ENCODE measurements at places on chromosomes 4 and X.

GRCh38 chr4:26819478-26820095 lies 41.1 kb upstream of the STIM2 start:
- H3K27me3 ChIP-seq = no peaks in the 10 kb centered on the region
- DNase-seq = no peak
- peaks cover 10% of the 10 kb centered on the region for H3K4me1 ChIP-seq
- no peak overlapping the region for H3K4me3 ChIP-seq
- no peak overlapping the region for H3K27ac ChIP-seq

DNA sequence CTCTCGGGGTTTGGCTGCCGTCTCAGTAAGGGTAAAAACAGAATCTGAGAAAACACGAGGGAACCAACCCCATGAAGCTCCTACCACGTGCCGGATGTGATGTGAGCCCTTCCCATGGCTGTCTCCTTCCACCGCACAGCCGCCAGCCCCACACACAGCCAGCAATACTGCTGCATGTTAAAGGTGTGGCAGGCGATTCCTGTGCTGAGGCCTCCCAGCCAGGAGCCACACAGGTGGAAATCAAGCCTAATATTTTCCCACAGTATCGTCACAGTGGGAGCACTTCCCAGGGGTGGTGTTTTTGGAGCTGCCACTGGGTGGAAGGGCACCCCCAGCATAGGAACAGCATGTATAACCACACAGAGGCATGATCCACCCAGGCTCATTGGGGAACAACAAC lies 77.5 kb downstream of the SLC2A9 start:
- H3K4me1 ChIP-seq = no peaks in the 10 kb centered on the region
- no peaks in the 10 kb centered on the region for H3K27me3 ChIP-seq
- DNase-seq = no peak
- no peak overlapping the region for H3K4me3 ChIP-seq

GRCh38 chr4:128228845-128229795 lies 58.5 kb downstream of the PGRMC2 start:
- no peak overlapping the region for H3K27ac ChIP-seq
- no peak overlapping the region for H3K4me3 ChIP-seq
- peaks cover 3% of the 10 kb centered on the region for H3K27me3 ChIP-seq
- no peak for DNase-seq

DNA sequence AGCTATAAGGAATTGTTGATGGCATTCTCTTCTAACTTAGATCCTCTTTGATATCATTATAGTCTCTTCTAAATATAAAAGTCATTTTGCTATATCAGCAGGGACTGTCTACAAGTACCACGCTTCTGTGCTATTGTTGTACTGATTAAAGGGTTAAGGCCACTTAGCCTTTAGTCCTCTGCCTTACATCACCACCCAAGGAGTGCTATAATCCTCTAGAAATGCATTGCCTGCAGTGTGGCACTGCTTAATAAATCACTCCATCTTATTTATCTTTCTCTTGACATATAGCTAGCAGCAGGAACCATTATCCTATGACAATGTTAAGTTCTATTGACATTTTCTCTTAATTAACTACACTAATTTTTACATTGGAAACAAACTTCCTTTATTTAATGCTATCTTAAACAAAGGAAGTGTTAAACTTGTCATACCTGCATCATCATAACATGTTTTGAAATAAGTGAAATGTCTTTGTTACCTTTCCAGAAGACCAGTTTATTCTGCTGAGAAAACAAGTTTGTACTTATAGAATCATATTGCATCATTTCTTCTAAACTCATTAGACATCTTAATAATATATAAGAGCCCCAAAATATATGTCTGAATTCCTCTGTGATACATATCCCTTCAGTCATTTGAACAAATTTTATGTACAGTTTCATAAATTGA lies 360.9 kb upstream of the ATOH1 start:
- H3K27ac ChIP-seq = no peak overlapping the region
- H3K36me3 ChIP-seq = no peaks in the 10 kb centered on the region
- H3K4me3 ChIP-seq = no peak overlapping the region
- no peaks in the 10 kb centered on the region for H3K4me1 ChIP-seq

DNA sequence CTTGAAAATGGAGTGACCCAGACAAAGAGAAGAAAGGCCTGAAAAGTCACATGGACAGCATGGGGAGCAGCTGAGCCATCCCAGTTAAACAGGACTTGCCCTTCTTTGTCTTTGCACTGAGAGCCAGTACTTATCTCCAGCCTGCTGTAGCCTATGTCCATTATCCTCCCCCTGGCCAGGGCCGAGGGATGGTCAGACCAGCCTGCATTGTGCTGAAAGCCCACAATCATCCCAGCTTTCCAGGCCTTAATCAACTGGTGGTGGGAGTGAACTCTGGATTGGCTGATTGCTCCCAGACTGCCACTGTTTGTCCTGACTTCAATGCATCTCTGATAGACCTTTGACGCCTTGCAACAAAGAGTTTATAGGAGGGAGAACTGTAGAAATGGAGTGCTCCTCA lies 453.1 kb downstream of the EPHA5 start:
- H3K27ac ChIP-seq = no peak overlapping the region
- H3K36me3 ChIP-seq = no peaks in the 10 kb centered on the region
- no peaks in the 10 kb centered on the region for H3K4me1 ChIP-seq
- H3K27me3 ChIP-seq = no peaks in the 10 kb centered on the region

- no peaks in the 10 kb centered on the region for H3K27me3 ChIP-seq
- H3K36me3 ChIP-seq = peaks cover 3% of the 10 kb centered on the region
- no peak for DNase-seq
- no peak overlapping the region for H3K4me3 ChIP-seq
These were observed 3.8 kb upstream of the PPP2R3B start for GRCh38 chrX:390459-390858.

DNA sequence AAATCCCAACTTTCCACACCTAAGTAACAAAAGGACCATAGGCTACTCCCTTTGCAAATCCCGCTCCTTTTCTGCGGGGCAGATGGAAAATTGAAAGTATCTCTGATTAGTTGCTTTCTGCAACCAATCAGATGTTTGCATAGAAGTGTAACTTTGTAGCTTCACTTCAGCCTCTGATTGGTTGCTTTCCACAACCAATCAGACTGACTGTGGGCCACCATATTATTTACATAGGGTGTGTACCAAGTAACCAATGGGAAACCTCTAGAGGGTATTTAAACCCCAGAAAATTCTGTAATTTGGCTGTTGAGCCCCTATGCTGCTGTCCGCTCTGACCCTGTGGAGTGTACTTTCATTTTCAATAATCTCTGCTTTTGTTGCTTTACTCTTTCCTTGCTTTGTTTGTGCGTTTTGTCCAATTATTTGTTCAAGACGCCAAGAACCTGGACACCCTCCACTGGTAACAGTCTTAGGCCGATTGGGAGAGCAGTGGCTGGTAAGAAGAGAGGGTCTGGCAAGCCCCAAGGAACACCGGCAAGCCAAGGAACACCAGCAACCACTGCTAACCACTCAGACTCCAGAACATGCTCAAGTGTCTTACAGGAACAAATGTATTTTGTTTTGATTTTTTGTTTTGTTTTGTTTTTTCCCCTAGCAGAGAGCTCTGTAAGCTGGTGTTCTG lies 125.5 kb upstream of the MAP3K15 start:
- DNase-seq = no peak
- no peak overlapping the region for H3K4me3 ChIP-seq
- no peak overlapping the region for H3K27ac ChIP-seq
- no peaks in the 10 kb centered on the region for H3K27me3 ChIP-seq
- H3K36me3 ChIP-seq = peaks cover 31% of the 10 kb centered on the region

DNA sequence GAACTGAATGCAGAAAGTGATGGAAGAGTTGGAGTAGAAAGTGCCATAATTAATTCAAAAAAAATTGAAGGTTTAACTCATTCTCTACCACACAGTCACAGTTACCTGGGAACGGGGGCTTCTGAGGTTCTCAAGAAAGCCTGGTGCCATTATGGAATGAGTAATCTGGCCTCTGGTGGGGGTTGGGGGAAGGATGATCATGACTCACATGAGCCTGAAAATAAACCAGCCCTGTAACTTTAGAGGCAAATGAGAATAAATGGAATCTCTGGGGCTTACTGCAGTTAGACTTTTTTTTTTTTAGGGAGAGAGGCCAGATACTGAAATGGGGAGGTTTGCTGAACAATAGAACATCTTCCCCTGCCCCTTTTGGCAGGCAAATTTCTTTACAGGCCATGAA lies 55.3 kb downstream of the SOD3 start:
- no peak for DNase-seq
- H3K4me1 ChIP-seq = no peaks in the 10 kb centered on the region
- H3K27ac ChIP-seq = no peak overlapping the region
- no peak overlapping the region for H3K4me3 ChIP-seq
- peaks cover 3% of the 10 kb centered on the region for H3K27me3 ChIP-seq

- no peak overlapping the region for H3K4me3 ChIP-seq
- no peak overlapping the region for H3K27ac ChIP-seq
- no peak for DNase-seq
- no peaks in the 10 kb centered on the region for H3K36me3 ChIP-seq
These were observed 5.6 kb downstream of the MAOA start for GRCh38 chrX:43661521-43662240.

DNA sequence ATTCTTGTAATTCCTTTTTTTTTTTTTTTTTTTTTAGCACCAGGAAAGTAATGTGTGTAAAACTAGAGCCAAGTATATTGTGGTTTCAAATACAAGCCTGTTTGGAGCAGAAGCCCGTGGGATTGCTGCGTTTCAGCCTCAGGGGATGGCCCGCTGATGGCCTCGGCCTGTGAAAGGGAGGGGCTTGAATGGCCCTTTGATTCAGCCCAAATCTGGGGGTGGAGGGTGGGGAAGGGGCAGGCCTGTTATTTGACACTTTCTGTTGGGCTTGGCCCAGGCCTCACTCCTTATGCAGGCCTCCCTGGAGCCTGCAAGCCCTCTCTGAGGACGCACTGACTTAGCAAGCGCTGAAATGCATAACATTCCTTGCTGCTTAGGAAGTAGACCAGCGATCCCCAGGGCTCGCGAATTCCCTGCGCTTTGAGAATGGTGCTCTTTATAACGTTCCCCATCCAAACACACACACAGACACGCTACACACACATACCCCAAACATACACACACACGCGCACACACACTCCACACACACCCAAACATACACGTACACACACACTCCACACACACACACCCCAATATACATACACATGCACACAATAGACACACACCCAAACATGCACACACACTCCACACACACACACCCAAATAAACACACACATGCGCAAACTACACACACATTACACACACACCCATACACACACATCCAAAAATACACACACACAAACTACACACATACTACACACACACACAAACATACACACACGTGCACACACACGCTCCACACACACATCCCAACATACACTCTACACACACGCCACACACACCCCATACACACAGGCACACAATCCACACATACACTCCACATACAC lies 29.6 kb downstream of the TLR10 start:
- peaks cover 2% of the 10 kb centered on the region for H3K36me3 ChIP-seq
- no peak overlapping the region for H3K27ac ChIP-seq
- H3K4me3 ChIP-seq = no peak overlapping the region
- H3K4me1 ChIP-seq = peaks cover 3% of the 10 kb centered on the region
- DNase-seq = no peak

GRCh38 chrX:115360220-115360781 lies 70.8 kb downstream of the LUZP4 start:
- no peaks in the 10 kb centered on the region for H3K36me3 ChIP-seq
- H3K4me3 ChIP-seq = no peak overlapping the region
- peaks cover 3% of the 10 kb centered on the region for H3K27me3 ChIP-seq
- H3K27ac ChIP-seq = no peak overlapping the region
- no peaks in the 10 kb centered on the region for H3K4me1 ChIP-seq

DNA sequence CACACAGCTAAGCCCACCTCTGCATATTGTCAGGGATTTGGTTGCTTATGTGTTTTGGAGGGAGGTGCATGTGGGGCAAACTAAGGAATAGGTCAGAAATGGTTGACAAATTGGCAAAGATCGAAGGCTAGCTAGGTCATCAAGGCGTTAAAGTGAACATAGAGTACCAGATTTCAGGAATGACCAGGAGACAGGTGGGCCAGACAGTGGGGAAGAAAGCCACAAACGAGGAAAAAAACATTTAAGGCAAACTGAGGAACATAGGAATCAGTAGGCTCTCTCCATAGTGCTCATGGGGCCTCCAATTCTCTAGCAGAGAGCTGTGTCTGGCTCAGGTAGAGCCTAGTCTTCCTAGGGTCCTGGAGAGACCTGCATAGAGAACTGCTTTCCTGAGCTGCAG lies 57.4 kb downstream of the CNGA2 start:
- no peaks in the 10 kb centered on the region for H3K36me3 ChIP-seq
- no peaks in the 10 kb centered on the region for H3K27me3 ChIP-seq
- no peaks in the 10 kb centered on the region for H3K4me1 ChIP-seq
- H3K27ac ChIP-seq = no peak overlapping the region
- H3K4me3 ChIP-seq = no peak overlapping the region

GRCh38 chrX:43898406-43899035 lies 16.3 kb upstream of the MAOB start:
- H3K4me3 ChIP-seq = no peak overlapping the region
- DNase-seq = no peak
- H3K36me3 ChIP-seq = no peaks in the 10 kb centered on the region
- H3K27me3 ChIP-seq = no peaks in the 10 kb centered on the region
- no peaks in the 10 kb centered on the region for H3K4me1 ChIP-seq

GRCh38 chr4:37415845-37416369 lies 171.4 kb downstream of the NWD2 start:
- H3K27me3 ChIP-seq = peaks cover 16% of the 10 kb centered on the region
- H3K4me3 ChIP-seq = no peak overlapping the region
- no peak for DNase-seq
- H3K27ac ChIP-seq = no peak overlapping the region
- H3K36me3 ChIP-seq = no peaks in the 10 kb centered on the region
- H3K4me1 ChIP-seq = no peaks in the 10 kb centered on the region

- no peak overlapping the region for H3K4me3 ChIP-seq
- peaks cover 1% of the 10 kb centered on the region for H3K27me3 ChIP-seq
- DNase-seq = no peak
- H3K36me3 ChIP-seq = no peaks in the 10 kb centered on the region
- H3K27ac ChIP-seq = no peak overlapping the region
These were observed 241.0 kb downstream of the SLC39A8 start for GRCh38 chr4:102104278-102104677.

DNA sequence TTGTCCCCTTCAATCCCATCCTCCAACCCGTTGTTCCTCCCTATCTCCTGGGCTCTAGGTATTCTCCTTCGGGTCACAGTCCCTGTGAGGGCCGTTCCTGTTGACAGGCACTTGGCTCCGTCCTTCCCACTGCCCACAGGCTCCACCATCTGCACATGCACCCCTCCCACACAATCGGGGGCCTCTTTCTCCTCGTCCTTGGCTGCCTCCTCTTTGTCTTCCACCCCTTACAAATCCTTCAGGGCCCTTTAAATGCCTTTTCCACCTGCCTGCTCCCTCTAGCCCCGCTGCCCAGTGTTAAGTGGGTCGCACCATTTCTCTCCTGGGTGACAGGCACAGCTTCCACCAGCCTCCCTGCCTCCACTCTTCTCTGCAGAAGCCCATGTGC lies 2.7 kb upstream of the AVPR2 start:
- H3K4me3 ChIP-seq = no peak overlapping the region
- H3K27ac ChIP-seq = peak overlapping the region; percentile 66
- no peak for DNase-seq
- H3K27me3 ChIP-seq = peaks cover 6% of the 10 kb centered on the region

DNA sequence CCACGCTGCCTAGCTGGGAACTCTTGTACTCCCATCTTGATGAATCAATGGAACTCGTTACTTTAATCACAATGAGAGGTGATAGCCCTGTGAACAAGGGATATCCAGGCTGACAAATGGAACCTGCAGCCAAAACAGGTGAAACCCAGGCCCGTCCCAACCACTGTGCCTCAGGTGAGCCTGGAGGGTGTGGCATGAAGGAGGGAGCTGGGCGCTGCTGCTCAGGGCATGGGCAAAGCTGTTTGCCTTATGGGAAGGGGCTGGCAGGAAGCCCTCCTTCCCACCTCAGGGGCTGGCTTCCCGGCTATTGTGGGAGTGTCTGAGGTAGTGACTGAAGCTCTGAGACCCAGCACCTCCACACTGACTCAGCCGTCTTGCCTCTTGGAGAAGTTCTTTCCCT lies 209.4 kb upstream of the ATP6AP2 start:
- DNase-seq = no peak
- H3K36me3 ChIP-seq = no peaks in the 10 kb centered on the region
- no peak overlapping the region for H3K27ac ChIP-seq
